ENCODE measurements at places on chromosomes 12 and 14.

- DNase-seq: no peak
Observed at GRCh38 chr14:91232052-91232451, 12.5 kb downstream of the GPR68 start.

GRCh38 chr12:54452628-54453027 is 20.8 kb downstream of the GTSF1 start:
- no peak for DNase-seq

GRCh38 chr12:88062474-88062873 is 33.3 kb upstream of the C12orf50 start:
- DNase-seq: no peak

DNA sequence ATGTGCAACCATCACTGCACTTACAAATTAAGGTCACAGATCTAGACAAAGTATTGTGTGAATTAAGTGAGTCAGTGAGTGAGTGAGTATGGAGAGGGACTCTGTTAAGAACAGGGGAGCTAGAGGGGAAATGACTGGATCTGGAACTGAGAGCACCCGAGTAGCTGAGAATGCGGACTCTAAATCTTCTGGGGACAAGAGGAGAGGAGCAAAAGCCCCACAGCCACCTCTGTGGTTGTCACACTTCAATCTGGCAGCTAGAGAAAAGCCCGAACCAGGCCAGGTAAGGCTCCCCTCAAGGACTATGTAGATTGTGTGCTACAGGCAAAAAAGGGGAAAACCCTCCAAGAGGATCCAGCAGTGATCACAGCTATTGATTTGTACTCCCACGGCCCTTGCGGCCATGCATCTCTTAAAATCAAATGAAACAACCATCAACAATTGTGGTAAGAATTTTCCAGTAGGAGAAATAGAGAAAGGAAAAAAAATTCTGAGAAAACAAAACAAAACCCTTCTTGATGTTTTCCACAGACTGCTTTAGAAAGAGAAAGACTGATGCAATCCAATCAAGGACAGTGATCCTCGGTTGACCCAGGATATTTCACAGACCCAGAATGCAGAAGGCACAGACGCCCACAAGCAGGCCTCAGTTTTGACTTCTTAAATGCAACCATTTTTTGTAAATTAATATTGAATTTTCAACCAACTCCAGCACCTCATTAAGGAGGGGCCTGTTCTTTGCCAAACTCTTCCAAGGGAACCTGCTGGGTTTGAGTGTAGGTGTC is 109.6 kb downstream of the SLC38A6 start:
- no peak for DNase-seq

GRCh38 chr14:105315211-105315721 is 718 bp downstream of the PACS2 start:
- no peak for DNase-seq

GRCh38 chr14:74954232-74954946 is 1.0 kb downstream of the PGF start:
- no peak for DNase-seq

DNA sequence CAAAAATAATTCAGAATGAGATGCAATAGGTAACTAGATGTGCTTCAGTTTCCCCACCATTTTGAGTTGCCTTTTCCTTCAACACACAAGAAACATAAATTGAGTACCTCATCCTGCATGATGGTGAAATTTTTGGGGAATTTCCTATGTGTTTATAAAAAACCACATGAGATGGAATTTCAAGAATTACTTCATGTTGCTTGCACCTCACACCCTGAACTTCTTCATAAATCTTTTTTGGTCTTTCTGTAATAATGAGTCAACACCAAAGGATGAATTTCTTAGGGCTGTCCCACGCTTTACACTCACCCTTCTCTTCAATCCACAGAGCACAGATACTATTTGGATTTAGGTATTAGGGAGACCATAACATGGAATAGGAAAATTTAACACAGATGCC is 22.6 kb upstream of the LUM start:
- DNase-seq: no peak

- no peak for DNase-seq
Observed at GRCh38 chr12:67068204-67068731, 200.9 kb upstream of the CAND1 start.

GRCh38 chr12:12048266-12048665 is 22.5 kb upstream of the BCL2L14 start:
- no peak for DNase-seq

DNA sequence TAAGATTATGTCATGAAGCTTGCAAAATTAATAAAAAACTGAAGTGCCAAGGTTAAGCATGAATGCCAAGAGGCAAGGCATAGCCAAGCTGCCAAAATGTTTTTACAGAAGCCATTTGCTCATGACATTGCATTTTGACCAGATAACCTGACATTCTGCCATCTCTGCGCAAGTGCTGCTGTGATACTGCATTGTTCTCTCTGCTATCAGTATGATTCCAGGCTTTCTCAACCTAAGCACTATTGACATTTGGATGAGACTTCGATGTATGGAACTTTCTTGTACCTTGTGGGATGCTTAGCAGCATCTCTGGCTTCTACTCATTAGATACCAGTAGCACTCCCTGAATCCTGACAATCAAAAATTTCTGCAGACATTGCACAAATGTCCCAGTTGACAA is 139.2 kb downstream of the RASSF9 start:
- DNase-seq: no peak

DNA sequence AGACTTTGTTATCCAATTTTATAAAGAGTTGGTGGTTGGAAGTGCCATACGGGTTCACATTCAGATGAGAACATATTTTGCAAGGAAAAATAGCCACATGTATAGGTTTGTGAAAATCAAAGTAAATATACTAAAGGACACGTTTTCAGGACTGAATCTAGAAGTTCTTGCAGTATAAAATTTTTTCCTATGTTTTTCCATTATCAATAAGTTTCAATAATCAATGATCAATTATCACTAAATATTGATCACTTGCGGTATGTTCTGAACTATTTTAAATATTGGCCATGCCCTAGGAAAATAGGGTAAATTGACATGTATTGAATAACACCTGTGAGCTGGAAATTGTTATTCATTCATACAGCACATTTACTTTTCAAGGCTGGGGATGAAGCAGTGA is 25.9 kb downstream of the ALG10B start:
- no peak for DNase-seq

DNA sequence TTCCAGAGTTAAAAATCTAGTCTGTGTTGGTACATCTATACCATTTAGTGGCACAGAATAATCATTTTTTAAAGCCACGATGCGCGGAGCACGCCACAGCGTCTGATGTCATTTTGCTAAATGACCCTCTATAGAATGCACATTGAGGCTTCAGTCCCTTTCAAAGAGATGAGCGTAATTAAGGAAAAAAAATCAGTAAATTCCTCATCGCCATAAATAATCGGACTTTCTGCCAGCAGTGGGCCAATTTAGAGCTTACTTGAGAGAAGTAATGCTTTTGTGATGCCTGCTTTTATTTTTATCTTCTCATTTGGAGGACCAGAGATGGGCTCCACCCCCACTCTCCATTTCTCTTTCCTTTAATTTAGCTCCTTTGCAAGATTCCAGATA is 4.0 kb downstream of the ASCL1 start:
- no peak for DNase-seq

GRCh38 chr14:105711044-105711620 is 184.7 kb downstream of the TMEM121 start:
- no peak for DNase-seq

DNA sequence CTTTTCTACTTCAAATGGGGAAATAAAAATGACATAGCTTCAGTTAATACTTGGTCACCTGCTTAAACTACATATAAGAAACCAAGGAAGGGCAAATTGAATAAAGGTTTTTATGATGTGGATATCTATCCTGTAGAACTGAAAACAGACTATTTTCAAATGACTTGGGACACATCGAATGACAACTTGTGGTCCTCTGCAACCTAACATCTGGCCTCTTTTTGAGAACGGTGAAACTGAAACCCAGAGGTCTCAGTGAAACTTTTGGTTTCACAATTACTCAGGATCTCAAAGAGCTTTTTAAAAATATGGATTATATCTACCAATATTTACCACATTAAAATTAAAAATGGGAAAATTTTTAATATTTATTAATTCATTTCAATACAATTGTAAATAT is 65.2 kb downstream of the PPP2R5E start:
- no peak for DNase-seq

DNA sequence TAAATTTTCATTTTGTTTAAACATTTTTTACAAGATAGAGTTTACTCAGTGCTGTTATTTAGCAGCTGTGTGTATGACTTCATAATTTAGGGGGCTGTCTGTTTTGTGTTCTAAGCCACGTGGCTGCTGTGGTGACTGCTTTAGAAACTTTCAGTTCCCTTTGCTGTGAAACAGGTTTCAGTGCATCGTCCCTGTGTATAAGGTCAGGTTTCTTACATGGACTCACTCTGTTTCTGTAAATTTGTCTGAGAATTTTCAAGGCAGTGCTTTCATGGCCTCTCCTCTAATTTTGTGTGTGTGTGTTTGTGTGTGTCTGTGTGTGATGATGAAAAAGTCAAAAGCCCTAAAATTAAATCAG is 32.4 kb downstream of the BICD1 start:
- peak; percentile 20 for DNase-seq

DNA sequence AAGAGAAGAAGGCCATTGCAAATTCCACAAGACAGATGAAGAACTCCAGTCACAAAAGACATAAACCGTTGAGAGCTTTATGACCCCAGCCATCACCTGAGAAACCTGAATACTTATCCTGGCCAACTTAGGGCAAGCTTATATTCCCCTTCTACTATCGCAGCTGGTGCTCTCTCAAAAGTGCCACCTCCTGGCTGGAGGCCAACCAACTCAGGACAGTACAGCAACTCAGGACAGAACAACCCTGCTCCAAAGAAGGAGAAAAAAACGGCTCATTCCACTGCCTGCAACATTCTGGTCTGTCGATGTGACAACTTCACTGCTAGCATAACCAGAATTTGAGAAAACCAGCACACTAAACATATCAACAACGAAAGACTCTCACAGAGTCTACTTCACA is 9.7 kb upstream of the KRT6B start:
- DNase-seq: no peak

GRCh38 chr12:105775343-105775742 is 363.4 kb downstream of the NUAK1 start:
- DNase-seq: no peak

Measured in stimulated activated CD8-positive, alpha-beta memory T cell treated with anti-CD3 and anti-CD28 coated beads, Interleukin-15, amount 100 ng/mL, for 48 hours (primary cell).